Esophagus mucosa (tissue), 1 donor: ENCODE measurements at places on chromosomes 13 and 19.
A peak's percentile ranks its signal among the peaks of the same experiment; 100 is the strongest.

- no peak for ATAC-seq
Observed at GRCh38 chr13:45584816-45585215, 30.7 kb downstream of the ERICH6B start.

DNA sequence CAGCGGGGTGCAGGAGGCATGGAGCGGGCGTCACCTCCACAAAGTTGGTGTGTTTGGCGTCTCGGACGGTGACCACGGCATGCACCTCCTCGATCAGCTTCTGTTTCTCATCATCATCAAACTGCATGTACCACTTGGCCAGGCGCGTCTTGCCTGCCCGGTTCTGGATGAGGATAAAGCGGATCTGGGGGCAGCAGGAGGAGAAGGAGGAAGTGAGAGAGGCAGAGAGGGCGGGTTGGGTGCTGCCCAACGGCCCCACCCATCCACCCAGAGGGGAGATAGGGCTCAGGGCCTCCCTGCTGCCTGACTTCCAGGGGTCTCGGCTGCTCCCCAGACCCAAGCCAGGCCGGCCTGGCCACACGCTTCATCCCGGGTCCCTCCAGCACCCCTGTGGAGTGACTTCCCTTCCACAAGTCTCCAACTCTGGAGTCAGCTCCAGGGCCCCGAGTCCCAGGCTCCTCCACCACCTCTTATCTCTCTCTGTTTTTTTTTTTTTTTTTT lies 4.6 kb downstream of the AP2S1 start:
- no peak for ATAC-seq

- no peak for ATAC-seq
Observed at GRCh38 chr13:108594153-108594552, 35.3 kb upstream of the MYO16 start.

GRCh38 chr13:33352041-33352440 lies 66.5 kb upstream of the STARD13 start:
- no peak for ATAC-seq

DNA sequence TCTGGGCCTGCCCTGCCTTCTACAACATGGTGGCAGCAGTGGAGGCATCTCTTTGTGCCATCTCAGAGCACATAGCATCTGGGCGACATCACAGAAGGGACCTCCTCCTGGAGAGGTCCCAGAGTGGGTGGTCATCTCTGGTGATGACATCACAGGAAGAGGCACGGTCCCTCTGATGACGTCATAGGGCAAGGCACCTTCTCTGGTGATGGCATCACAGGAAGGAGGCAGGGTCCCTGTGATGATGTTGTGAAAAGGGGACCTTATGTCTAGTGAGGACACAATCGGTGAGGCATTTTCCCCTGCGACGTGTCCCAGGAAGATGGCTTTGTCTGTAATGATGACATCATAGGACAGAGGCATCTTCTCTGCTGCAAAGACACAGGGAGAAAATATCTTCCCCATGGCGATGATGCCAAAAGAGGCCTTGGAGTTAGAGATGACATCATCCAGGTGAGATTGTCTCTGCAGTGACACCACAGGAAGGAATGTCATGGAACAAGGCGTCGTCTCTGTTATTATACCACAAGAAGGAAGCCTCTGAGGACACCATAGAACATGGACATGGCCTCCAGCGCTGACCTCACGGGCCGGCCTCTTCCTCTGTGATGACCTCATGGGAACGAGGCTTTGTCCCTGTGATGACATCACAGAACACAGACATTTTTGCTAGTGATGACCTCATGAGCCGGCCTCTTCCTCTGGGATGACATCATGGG lies 10.7 kb downstream of the SHISA7 start:
- no peak for ATAC-seq

GRCh38 chr13:24709186-24709913 lies 29.1 kb downstream of the ATP12A start:
- no peak for ATAC-seq

DNA sequence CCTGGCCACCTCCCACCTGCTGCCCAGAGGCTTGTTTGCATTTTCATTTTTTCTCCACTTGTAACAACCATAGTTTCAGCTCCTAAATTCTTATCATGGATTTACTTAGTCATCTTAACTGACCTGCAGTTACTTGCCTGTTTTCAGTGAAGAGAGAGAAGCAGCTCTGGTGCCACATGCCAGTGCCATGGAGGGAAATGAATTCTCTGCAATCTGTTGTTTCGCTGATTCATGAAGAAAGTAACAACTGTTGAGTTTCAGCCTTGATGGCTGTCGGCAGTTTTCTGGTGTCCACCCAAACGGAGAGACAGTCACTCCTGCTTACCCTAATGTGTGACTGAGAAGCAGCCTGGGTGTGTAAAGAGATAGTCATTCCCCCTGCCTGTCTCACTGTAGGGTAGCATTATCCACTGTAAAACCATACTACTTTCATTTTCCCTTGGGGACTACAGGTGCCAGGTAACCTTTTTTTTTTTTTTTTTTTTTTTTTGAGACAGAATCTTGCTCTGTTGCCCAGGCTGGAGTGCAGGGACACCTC lies 116.1 kb downstream of the DNAJC3 start:
- no peak for ATAC-seq

- ATAC-seq: no peak
Observed at GRCh38 chr13:92719868-92720267, 506.7 kb upstream of the GPC6 start.

- peak; percentile 37 for ATAC-seq
Observed at GRCh38 chr13:113103646-113104045, 1.9 kb upstream of the F7 start.

- ATAC-seq: no peak
Observed at GRCh38 chr19:9078651-9079050, 8.2 kb upstream of the OR1M1 start.

DNA sequence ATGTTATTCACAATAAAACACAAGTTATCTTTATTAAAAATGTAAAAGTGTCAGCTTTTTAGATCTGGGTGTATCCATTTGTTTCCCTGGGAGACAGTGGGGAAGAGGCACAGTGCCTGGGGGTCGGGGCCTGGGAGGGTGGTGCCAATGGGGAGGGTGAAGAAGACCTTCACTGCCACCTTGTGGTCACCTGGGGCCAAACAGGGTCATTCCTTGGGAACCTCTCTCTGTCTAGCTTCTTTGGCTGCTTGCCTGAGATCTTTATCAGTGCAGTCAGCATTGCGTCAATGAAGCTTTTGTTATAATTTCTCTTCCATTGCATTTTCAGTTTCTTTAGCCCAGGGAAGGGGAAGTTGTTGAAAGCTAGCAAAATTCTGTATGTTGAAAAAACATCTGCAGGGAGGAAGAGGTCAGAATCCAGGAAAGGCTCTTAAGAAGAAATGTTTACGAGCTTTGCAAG lies 39.1 kb downstream of the PCDH8 start:
- ATAC-seq: no peak

DNA sequence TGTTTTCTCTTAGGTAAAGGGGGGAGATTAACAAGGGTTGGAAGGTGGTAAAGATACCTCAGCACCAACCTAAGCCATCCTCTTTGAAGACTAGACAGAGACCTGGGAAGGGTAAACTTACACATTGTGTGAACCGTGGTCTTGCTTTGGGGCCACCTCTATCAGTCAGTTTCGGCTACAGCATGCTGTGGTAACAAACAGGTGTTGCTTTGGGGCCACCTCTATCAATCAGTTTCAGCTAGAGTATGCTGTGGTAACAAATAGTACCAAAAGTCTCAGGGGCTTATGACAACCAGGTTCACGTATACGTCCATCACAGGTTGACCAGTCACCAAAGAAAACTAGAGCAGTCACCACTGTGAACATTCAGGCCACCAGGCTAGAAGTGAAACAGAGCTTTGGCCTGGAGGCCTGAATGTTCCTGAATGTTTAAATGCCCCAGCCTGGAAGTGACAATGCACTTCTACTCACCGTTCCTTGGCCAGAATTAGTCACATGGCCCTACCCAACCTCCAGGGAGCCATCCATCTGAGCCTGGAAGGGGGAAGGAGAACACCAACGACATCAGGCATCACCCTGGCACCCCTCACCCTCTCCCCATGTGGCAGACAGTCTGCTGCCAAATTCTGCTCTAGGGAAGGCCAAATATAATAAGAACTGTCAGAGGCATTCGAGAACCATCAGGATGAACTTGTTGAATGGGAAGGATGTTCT lies 3.8 kb downstream of the FXYD7 start:
- ATAC-seq: no peak

DNA sequence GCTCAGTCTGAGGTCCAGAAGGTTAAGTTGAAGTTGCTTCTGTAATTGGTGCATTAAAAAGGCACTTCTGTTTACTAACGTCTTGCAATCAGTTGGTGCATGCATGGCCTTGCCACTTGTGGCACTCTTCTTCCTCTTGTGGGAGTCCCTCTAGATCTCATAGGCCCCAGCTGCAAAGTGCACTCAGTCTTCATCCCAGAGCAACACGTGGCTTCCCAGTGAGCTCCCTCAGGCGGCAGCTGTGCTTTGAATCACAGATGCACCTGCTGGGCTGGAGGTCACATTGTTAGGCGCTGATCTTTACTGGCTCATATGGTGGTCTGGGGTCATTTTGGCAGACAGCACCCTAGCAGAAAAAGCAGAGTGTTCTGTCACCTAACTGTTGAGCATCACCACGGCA lies 215.7 kb downstream of the ZNF536 start:
- no peak for ATAC-seq

- ATAC-seq: no peak
Observed at GRCh38 chr13:108561149-108561548, 68.3 kb upstream of the MYO16 start.

DNA sequence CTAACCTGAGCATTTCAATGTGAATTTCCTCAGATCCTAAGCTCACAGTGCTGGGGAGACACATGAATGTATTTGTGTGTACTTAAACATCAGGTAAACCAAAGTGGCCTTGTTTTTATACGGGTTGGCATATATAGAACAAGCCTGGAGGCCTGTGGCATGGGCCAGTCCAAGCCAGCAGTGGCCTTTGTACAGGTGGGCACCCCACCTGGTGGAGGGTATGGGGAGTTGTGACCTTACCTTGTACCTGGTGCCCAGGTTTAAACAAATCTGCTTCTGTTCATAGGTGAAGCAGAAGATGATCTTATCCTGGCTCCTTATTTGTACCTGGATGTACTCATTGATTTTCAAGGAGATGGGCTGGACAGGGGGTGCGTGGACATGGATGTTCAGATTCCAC lies 71.0 kb downstream of the ERICH6B start:
- no peak for ATAC-seq

DNA sequence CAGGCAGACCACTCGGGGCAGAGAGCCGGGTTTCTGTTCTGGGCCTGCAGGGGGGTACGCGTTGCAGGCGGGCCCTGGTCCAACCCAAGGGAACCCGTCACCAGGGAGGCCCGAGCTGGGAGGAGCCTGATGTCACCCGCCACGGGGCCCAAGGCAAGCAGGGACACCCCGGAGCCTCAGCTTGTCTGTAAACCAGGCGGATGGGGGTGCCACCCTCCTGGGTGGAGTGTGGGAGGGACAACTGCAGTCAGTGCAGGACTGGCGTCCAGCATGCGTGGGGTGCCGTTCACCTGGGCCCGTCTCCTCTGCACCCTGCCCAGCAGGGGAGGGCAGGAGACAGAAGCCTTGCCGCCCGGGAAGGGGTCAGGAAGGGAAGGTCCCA lies 7.0 kb downstream of the CACTIN start:
- ATAC-seq: no peak

DNA sequence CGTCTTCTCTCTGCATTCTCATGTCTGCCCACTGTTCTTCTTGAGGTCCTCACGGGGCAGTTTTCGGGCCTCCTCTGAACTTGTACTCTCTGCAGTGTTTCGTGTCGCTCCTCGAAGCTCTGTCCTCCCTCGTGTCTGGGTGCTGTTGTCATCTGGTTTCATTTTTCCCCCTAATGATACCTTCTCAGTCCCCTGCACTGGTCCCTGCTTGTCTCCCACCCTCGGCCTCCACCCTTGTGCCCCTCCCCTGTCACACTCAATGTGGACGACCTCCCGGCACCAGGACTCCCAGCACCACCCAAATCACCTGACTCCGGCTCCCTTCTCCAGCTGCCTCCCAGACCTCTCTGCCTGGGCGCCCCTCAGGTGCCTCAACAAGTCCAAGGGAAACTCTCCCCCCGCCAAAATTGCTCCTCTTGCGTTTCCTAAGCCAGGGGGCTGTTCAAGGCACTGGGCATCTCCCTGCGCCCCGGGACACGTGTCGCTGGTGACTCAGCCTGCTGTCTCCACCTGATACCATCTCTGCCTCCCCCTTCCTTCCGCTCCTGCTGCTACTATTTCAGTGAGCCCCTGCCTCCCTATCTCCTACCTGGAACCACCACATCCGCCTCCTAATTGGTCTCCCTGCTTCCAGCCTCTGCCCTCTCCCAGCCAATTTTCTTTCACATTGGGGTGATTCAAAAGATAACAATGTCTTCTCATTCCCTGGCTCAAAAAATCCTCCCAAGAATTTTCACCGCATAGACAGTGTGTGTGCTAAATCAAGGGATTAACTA lies 49.5 kb downstream of the RFX2 start:
- no peak for ATAC-seq

DNA sequence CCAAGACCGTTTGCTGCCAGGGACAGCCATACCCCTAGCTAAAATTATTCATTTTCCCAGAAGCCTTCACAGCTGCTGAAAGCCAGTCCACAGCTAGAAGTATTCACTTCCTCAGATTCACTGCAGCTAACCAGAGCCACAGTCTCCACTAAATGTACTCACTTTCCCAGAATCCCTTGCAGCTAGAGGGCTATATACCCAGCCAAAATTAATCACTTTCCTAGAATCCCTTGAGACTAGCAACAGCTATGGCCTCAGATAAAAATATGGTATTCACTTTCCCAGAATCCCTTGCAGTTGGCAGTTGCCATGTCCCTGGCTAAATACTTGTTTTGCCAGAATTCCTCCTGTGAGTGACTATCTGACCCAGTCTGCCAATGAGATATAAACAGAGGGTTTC lies 13.8 kb upstream of the MEIS3 start:
- ATAC-seq: no peak

- no peak for ATAC-seq
Observed at GRCh38 chr13:67130444-67130843, 99.7 kb downstream of the PCDH9 start.

GRCh38 chr19:2043251-2043641 lies 7.8 kb downstream of the MKNK2 start:
- no peak for ATAC-seq

- ATAC-seq: peak; percentile 2
Observed at GRCh38 chr19:2511570-2511969, 35.6 kb downstream of the GADD45B start.

- ATAC-seq: peak; percentile 31
Observed at GRCh38 chr13:95335667-95336066, 34.4 kb upstream of the ABCC4 start.

DNA sequence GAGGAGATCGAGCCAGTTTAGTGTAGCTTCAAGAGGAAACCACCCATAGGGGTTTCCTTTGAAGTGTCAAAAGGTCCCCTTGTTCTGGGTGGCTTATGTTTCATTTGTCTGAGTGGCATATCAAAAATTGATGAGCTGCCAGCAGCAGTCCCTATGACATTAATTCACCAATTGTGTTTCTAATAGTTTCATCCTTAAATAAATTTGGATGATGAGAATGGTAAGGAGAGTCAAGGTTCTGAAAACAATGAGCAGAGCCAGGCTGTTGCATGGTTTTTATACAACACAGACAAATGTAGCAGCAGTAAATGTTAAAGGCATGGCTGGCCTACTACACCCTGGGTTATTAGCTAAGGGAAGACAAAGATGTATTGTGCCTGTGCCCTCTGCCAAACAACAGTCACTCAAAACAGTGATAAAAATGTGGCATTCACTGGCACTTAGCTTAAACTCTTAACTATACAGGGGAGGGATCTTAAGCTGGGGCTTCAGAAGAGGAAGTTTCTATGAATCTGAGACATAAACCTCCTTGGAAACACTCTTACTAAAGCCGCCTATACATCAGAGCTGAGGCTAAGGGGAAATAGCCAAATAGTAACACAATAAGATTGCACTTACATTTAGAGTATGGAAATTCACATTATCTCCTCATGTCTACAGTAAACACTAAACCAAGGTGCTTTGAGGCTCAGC lies 200.5 kb downstream of the POU4F1 start:
- no peak for ATAC-seq
